CD4-positive, alpha-beta T cell treated with Interleukin-17A for 1 hour (primary cell): ENCODE measurements at places on chromosomes 1 and 21.

- DNase-seq, result peak; percentile 9
These were observed 15.1 kb upstream of the AIM2 start for GRCh38 chr1:159091607-159092031.

- no peak for DNase-seq
These were observed 173.6 kb upstream of the SGIP1 start for GRCh38 chr1:66360285-66360724.

DNA sequence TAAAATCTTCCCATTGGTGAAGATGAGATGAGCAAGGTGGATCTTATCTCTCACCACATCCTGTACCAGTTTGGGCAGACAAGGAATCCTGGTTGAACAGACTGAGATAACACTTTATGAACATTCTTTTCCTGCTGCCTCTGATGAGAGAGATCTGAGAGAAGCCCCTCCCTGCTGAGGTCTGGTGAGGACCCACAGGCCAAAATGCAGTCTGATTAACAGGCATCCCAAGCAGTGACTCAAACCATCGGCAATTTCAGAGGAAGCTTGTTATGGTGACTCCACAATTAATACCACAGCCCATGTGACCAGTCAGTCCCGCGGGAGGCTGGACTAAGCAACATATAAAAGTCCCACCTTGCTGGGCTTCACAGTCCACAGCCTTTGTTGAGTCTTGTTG, at the start of gene PRR9:
Gene PRR9, plus strand, starts transcription at position 373 of the 400 bp plus-strand sequence. CDS start 561 bp downstream, outside the sequence.
- no peak for DNase-seq

DNA sequence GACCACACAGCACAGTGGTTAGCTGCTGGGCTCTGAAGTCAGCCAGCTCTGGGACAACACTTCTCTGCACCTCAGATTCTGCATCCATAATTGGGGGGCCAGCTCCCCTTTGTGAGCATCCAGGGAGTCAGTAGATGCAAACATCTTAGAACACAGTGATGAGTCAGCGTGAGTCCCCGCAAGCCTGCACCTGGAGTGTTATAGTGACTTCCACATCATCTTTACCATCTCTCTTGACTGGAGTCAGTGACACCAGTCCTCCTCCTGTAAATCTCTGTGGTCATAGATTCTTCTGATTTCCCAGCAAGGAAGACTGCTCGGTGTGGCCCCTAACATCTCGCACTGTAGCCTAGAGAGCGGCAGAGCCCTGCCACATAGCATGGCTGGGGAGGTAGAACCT, 13.9 kb upstream of the EDN2 start:
- no peak for DNase-seq

DNA sequence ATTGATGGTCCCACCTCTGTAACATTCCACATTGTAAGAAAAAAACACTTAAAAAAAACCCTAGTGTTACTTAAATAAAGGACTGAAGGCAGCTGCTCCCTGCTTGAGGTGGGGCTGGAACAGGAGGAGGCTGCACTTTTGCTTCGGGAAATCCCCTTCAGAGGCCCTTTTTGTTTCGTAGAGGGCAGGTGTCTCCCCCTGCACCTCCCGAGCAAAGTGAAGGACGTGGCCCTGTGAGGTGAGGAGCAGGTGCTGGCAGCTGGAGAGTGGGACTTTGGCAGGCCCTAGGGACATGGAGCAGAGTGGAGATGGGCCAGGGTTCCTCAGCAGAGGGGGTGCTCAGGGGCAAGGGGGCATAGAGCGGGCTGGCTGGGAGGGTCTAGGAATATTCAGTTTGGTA, 33.4 kb upstream of the WNT4 start:
- no peak for DNase-seq

DNA sequence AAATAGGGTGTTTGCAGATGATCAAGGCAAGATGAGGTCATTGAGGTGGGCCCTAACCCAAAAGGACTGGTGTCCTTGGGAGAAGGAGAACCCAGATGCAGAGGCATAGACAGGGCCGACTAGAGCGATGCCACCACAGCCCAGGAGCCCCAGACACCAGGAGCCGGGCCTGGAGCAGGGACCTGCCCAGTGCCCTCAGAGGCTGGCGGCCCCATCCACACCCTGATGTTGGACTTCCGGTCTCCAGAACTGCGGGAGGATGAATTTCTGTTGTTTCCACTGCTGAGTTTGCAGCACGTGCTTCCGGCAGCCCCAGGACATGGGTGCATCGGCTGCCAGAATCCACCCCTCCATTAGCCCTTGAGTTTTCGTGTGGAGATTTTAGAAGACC, 7.2 kb upstream of the ACTRT2 start:
- no peak for DNase-seq

- DNase-seq, result no peak
These were observed 220.9 kb upstream of the KCNK2 start for GRCh38 chr1:214861615-214862014.

- no peak for DNase-seq
These were observed 2.1 kb downstream of the RYR2 start for GRCh38 chr1:237043846-237044636.

DNA sequence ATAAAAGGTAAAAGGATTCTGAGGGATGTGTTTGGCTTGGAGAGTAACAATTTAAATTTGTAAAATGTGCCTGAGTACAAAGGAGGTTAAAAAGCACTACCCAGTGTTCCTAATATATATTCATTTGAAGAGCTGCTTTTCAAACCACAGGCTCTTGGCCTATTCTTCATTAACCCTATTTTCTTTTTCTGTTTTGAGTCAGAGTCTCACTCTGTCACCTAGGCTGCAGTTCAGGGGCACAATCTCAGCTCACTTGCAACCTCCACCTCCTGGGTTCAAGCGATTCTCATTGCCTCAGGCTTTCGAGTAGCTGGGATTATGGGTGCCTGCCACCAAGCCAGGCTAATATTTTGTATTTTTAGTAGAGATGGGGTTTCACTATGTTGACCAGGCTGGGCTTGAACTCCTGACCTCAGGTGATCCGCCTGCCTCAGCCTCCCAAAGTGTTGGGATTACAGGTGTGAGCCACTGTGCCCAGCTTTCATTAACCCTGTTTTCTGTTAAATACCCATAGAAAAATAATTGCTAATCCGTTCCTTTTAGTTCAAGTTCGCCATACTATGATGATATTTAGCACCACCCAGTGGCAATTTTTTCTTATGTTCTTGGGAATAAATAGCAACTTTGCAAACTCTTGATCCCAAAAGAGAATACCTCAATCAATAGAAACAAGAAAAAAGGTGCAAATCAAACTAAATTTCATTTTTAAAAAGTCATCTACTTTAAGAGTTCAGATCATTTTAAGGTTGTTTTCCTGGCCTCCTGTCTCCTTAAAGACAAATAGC, 30.5 kb downstream of the ZBTB8OS start:
- no peak for DNase-seq

GRCh38 chr1:923991-924655, 400 bp downstream of the SAMD11 start:
- DNase-seq, result no peak

DNA sequence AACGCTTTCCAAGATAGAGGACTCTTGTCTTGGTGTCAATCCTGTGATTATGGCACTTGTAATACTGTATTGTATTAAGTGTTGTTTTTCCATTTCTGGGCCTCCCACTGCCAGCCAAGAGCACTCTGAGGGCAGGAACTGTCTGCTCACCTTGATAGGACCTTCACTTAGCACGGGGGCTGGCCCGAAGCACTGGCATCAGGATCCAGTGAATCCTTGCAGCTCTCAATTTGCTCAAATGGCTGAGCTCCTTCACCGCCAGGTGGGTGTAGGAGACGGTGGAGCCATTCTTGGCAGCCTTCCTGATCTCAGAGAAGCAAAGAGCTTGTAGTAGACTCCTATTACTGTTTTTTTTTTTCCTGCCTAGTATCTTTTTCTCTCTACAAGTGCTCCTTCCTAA, 17.7 kb downstream of the MECR start:
- no peak for DNase-seq

GRCh38 chr1:101130673-101131072, 105.1 kb upstream of the DPH5 start:
- no peak for DNase-seq

DNA sequence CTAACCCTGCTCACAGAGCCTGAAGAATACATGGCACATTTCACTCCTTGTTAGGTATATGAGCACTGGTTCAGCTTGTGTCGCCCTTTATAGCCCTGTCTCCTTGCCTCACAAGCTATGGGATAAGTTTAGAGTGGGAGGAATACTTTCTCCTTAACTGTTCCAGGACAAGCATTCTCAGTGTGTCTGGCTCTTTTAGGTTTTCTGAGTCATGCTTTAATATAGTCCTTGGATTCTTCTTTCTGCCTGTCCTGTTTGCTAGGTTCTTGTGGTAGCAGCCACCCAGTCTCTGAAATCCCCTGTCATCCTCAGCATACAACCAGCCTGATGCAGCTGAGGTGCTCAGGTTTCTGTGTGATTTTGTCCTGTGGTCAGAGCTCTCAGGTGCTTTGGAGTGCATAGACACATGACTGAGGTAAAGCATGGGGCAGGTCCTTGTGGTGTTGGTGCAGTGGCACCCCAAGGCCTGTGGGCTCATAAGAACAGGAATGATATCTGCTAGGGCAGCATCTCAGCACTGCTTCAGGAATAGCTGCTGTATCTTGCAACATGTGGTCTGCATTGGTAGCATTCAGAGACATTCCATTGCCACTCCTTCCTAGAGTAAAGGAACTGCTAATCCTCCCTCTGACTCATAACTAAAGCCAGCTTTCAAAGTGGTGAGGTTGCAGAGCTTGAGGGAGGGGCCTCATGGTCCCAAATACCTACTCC, 14.2 kb upstream of the CASQ2 start:
- no peak for DNase-seq

DNA sequence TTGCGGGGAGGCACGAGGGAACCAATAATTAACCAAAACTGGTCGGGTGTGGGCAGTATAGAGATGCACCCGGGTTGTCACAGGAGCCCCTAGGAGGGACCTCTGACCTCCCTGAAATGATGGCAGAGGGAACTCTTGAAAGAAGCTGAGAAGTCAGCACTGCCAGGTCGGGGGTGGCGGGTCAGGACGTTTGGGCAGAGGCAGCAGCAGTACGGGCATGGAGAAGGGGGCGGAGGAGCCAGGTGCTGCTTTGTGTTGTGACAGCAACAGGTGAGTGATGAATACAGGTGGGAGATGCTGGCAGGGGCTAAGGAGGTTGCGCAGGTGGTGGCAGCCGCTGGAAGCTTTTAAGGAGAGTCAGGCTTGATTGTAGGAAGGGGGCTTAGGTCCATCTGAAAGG, 11.7 kb downstream of the TNFRSF1B start:
- DNase-seq, result no peak

GRCh38 chr1:17665950-17666720, 89.0 kb upstream of the ACTL8 start:
- no peak for DNase-seq

DNA sequence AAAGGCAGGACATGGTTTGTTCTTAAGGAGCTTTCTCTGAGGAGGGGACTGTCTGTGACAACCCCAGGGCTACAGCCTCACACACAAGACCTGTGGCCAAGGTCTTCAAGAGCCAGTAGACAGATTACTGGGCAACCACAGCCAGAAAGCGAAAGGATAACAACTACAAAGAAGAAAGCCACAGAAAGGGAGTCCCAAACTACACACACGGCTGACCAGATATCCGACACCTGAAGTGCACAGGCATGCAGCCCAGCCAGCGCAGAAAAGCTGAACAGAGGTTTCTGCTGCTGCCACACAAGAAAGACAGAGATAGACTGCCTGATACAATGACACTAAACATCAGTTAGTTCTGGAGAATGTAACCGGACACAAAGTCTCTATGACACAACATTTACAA, 21.4 kb upstream of the NADK start:
- DNase-seq, result no peak

DNA sequence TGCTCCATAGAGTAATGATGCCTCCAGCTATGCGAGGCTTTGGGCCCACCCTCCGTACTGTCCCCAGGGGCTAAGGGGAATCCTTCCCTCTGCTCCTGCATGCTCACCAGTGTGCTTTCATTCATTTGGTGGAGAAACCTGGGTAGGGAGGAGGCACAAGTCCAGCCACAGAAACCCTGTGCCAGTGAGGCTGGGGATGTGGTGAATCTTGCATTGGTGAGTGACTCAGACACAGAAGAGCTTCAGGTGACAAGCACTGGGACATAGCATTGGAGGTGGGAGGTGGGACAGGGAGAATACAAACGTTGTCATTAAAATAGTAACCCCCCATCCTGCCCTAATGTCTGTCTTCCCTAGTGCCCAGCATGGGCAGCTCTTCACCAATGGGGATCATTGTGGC, 5.2 kb downstream of the FCGR2A start:
- no peak for DNase-seq
